ENCODE measurements at places on chromosomes 16 and 17. TPM values are rescaled to one million over a fixed set of nuclear protein-coding genes. Genes with fewer than 3 reads are reported as not detected.
A peak's percentile ranks its signal among the peaks of the same experiment; 100 is the strongest.

- no peak for DNase-seq
These were observed 24.6 kb downstream of the SOST start for GRCh38 chr17:43733956-43734355.

- DNase-seq = no peak
These were observed 31.1 kb downstream of the ADCY7 start for GRCh38 chr16:50297301-50298074.

- DNase-seq = no peak
These were observed 46.9 kb downstream of the TK2 start for GRCh38 chr16:66503030-66503429.

DNA sequence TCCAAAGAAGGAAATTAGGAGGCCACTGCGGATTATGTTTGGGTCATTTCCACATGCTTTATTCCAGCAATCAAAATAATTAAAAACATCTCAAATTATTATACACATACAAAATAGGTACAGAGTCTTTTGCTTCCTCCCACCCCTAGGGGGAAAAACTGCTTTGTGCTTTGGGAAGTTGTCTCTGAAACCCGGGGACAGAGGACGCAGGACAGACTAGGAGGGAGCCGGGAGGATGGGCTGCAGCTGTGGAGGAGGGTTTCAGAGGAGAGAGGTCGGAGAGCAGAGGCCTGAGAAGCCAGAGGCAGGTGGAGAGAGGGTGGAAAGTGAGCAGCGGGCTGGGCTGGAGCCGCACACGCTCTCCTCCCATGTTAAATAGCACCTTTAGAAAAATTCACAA lies 17.4 kb downstream of the COL1A1 start:
- DNase-seq = no peak

DNA sequence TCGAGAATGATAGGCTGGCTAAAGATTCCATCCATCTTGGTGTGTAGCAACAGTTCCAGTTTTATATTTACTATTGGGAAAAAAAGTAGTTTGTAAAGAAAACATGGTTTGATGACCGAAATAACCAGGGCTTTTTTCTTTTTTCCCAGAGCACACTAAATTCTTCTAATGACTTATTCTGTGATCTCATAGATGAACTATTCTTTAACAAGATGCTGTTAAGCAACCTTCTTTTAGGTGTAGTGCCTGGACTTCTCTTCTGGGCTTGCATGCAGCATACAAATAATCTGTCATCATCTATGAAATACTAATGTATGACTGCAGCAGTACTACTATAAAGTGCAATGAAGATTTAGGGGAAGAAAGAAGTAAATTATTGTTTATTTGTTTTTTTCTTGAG lies 11.0 kb upstream of the CAPNS2 start:
- DNase-seq = no peak

DNA sequence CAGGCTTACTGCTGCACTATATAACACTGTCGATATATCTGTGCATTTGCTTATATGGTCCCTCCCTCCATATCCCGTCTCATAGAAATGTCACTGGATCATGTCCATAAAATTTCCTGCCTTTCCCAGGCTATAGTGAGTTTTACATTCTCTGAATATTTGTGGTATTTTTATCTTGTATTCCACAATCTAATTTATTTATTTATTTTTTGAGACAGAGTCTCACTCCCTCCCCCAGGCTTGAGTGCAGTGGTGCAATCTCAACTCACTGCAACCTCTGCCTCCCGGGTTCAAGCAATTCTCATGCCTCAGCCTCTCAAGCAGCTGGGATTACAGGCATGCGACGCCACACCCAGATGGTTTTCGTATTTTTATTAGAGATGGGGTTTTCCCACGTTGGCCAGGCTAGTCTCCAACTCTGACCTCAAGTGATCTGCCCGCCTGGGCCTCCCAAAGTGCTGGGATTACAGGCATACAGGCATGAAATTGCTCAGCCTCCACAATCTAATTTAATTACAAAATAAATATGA lies 12.9 kb downstream of the TRIM37 start:
- peak; percentile 20 for DNase-seq

The EPOP gene
- 0.32 TPM for total RNA-seq

The TSR1 gene
- total RNA-seq = 23.3 TPM

The ASPHD1 gene
- 0.16 TPM for total RNA-seq

Data from urinary bladder (tissue), 4 donors.